Colonic mucosa (tissue), 4 donors: ENCODE measurements at places on chromosomes 11 and 22. TPM values are rescaled to one million over a fixed set of nuclear protein-coding genes. Genes with fewer than 3 reads are reported as not detected.

BTBD18 gene
- total RNA-seq: not detected

- DNase-seq: no peak
- H3K4me1 ChIP-seq: no peaks in the 10 kb centered on the region
- peak overlapping the region; percentile 57 for H3K27ac ChIP-seq
- no peaks in the 10 kb centered on the region for H3K27me3 ChIP-seq
- no peaks in the 10 kb centered on the region for H3K36me3 ChIP-seq
- H3K4me3 ChIP-seq: no peak overlapping the region
Observed at GRCh38 chr22:45549762-45550378, 47.2 kb downstream of the FBLN1 start.

KLHDC7B gene
- 0.07 TPM for total RNA-seq

GRCh38 chr11:55949330-55949729 lies 13.1 kb upstream of the OR5I1 start:
- no peak overlapping the region for H3K27ac ChIP-seq
- H3K4me3 ChIP-seq: no peak overlapping the region
- no peaks in the 10 kb centered on the region for H3K36me3 ChIP-seq
- no peak for DNase-seq
- no peaks in the 10 kb centered on the region for H3K4me1 ChIP-seq

UPK3A gene
- total RNA-seq: 0.32 TPM

DNA sequence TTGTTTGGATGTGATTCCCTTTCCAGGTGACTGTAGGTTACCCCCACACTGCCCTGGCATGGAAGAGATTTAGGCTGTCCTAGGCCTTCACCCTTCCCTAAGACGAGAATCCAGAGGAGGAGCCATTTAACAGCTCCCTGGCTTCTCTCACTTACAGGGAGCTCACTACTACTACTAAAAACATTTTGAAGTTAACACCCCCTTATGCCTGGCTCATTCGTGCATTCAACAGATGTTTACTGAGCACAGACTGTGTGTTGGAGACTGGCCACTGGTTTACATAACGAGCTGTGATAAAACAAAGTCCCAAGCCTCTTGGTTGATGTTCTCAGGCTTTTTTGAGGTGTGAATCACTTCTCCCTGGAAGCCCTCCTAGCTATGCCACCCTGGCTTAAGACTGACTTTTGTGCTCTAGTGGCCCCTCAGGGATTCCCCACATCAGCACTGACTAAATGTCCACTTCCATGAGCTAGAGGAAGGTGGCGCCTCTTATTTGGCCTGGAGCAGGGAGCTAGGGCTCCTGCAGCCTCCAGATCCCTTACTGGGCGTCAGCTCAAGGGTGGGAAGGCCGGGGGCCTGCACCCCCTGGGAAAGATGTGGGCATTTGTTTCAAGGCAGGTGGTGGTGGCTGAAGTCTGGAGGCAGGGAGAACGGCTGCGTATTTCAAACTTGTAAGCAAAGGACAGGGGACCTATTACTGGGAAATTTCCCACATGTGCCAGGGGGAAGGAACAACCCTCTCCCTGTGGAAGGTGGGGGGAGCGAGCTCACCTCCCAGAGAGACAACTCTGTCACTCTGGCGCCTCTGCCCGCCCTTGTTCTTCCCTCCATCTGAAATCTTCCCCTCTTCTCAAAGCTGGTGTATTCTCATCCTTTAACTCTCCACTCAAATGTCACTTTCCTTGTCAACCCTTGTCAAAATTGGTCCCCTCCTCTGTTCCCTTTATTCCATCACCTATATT lies 19.4 kb upstream of the MALAT1 start:
- H3K4me1 ChIP-seq: peaks cover 11% of the 10 kb centered on the region
- peak overlapping the region; percentile 16 for H3K4me3 ChIP-seq
- H3K27ac ChIP-seq: peak overlapping the region; percentile 98
- H3K36me3 ChIP-seq: no peaks in the 10 kb centered on the region
- DNase-seq: peak; percentile 72

GRCh38 chr11:65180877-65181568 lies 705 bp upstream of the CAPN1 start:
- H3K27me3 ChIP-seq: no peaks in the 10 kb centered on the region
- peak overlapping the region; percentile 97 for H3K27ac ChIP-seq
- H3K36me3 ChIP-seq: peaks cover 4% of the 10 kb centered on the region
- peak overlapping the region; percentile 94 for H3K4me3 ChIP-seq
- peak; percentile 64 for DNase-seq
- H3K4me1 ChIP-seq: peaks cover 12% of the 10 kb centered on the region
